ENCODE measurements at places on chromosomes 6 and 20.

GRCh38 chr6:69958978-69959377 lies 92.6 kb downstream of the COL19A1 start:
- no peak for DNase-seq

DNA sequence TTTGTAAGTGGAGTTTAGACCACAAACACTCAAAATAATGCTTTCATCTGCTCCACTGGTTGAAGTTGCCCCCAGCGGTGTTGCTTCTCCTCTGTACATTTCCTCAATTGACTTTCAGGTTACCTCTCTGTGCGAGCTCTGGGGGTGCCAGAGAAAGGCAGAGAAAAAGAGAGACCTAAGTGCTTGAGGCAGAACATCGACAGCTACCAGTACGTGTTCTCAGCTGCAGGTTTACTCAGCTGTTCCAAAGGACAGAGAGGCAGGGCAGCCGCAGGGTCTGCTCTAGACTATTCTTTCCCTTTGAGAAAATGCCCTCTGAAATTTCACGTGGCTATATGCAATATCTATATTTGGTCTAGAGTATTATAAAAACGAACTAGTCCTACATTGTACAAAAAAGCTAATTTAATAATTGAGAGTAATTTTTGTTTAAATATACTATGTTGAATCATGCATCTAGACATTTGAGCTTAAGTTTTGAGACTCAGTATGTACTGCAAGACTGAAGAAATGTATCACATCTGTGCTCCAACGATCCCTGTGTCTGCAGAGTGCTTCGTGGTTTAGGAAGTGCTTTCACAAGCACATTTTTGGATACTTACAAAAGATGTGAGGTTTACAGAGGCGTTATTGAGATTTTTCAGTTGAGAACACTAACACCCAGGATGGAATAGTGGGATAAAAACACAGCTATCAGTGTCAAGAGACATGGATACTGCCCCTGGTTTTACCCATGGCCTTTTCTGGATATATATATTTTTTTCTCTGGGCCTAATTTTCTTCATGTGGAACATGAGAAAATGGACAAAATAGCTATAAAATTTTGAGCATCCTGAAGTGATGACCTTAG lies 453.6 kb upstream of the FLRT3 start:
- no peak for DNase-seq

DNA sequence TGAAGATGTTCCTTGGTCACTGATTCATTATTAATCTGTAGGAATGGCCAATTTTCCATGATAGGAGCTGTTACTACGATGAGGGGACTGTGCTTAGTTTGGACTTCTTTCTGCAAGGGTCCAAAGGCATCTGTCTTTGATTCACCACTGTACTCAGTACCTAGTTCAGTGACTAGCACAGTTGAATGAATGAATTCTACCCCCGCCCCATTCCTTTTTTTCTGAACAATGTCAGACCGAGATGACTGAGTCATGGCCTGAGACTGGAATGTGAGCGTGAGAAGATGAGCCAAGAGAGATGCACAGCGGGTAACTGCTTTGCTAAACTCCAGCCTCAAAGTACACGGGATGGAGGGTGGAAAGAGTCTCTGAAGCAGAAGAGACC lies 419 bp upstream of the SNHG17 start:
- no peak for DNase-seq

GRCh38 chr6:144352331-144352730 lies 67.2 kb downstream of the UTRN start:
- no peak for DNase-seq

DNA sequence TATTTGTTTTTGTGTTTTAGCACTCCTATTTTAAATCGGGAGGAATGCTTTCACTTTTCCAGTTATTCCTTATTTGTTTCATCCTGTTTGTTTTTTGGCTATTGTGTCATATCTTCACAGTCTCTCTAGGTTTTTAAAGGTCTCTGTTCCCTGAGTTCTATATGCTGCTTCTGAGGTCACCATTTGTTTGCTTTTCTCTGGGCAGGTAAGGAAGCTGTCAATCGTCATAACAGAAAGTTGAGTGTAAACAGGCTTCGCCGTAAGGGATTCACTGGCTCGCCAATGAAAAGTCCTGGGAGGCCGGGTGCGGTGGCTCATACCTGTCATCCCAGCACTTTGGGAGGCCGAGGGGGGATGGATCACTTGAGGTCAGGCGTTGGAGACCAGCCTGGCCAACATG lies 48.7 kb upstream of the RPS6KA2 start:
- no peak for DNase-seq

DNA sequence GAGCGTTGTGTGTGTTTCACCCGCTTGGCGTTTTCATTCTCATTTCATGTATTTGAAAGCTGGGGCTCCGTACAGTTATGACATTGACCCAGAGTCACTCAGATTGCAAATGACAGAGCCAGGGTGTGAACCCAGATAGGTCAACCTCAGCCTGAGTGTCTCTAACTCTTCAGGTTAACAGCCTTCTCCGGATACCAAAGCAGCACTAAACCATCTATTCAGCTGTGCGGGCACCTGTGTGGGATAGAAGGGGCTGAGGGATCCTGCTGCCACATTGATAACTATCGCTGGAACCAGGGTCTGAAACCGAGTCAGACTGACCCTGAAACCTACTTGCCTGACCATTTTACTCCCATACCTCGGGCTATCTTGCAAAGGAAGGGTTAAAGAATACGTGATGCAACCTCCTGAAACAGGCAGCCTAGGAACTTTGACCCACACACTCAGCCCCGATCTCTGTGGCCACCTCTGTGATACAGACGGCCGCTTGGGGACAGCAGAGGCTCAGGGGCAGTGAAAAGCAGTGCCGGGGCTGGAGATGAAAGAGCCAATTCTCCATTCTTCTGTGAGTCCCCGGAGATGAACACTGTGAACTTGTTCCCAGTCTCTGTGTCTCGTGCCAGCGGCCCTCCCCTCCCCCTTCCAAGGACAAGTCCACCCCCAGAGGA lies 233.5 kb upstream of the QKI start:
- DNase-seq = no peak

DNA sequence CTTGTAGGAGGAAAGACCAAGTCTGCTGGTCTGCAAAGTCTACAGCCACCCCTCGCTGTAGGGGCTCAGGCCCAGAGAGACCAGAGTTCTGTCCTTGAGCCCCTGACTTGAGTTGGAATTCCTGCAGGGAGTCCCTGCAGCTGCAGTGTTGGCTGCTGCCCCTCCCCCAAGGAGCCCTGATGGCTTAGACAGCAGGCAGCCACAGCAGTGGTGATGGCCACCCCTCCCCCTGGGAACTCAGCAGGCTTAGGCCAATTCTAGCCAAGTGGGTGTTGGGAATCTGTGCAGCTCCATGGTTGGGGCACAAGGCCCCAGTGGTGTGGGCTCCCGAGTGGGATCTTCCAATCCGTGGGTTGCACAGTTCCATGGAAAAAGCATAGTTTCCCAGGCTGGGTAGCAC lies 345.4 kb downstream of the CD109 start:
- DNase-seq = no peak

- peak; percentile 43 for DNase-seq
Observed at GRCh38 chr6:73521351-73521985, 636 bp upstream of the EEF1A1 start.

DNA sequence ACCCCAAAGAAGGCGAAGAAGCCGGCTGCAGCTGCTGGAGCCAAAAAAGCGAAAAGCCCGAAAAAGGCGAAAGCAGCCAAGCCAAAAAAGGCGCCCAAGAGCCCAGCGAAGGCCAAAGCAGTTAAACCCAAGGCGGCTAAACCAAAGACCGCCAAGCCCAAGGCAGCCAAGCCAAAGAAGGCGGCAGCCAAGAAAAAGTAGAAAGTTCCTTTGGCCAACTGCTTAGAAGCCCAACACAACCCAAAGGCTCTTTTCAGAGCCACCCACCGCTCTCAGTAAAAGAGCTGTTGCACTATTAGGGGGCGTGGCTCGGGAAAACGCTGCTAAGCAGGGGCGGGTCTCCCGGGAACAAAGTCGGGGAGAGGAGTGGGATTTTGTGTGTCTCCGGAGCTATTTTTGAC lies 69.6 kb downstream of the HFE start:
- peak; percentile 35 for DNase-seq

- DNase-seq = no peak
Observed at GRCh38 chr6:168165891-168166290, 86.9 kb upstream of the FRMD1 start.

DNA sequence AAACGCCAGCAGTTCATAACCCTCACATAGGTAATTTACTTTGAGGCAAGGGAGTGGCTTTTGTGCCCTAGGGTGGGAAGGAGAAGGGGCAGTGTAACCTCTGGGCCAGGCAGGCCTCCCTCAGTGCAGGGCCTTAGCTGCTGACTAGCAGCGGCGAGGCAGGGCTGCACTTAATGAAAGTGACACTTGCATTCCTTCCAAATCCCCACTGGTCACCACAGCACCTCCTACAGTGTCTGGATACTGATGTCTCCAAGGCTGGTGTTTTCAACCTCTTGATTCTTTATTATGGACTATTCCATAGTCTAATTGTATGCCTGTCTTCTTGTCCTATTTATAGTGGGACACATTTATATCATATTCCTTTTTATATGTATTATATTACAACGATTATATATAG lies 152.7 kb downstream of the LY86 start:
- DNase-seq = no peak
